ENCODE measurements at places on chromosomes 11 and 22.

DNA sequence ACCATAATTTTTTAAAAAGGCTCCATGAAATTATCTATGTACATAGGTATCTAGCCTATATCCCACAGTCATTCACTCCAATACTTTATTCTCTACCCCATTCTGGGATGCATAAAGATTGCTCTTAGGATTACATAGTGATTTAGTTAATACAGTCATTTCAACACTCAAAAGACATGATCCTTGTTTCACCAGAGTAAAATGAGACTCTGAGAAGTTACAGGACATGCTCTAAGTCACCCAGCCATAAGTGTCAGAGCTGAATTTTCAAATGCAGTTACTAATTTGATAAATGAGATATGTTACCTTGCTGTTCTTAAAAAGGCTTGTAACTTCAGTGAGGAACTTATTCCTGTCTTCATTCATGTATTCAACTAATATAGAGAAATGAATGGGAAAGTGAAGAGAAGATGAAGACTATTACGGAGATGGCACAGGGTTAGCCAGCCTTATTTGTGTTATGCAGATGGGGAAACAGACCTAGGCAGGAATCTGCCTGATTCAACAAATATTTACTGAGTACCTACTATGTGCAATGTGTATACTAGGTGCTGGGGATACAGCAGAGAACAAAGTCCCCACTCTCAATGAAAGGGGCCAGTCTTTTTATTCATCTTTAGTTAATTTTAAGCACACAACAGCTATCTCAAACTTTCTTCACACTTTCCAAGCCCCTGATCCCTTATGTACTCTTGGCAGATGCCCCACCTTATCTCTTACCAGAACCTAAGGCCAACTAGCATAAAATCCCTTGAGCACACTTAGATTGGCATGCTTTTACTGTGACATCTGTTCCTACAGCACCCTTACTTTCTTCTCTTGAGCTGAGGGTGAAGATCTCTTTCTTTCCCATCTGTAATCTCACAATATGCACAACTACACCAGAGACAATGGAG, 21.6 kb downstream of the MAPK1 start:
- no peak for DNase-seq

- DNase-seq: no peak
These were observed 66.0 kb downstream of the PPP2R1B start for GRCh38 chr11:111700162-111700561.

DNA sequence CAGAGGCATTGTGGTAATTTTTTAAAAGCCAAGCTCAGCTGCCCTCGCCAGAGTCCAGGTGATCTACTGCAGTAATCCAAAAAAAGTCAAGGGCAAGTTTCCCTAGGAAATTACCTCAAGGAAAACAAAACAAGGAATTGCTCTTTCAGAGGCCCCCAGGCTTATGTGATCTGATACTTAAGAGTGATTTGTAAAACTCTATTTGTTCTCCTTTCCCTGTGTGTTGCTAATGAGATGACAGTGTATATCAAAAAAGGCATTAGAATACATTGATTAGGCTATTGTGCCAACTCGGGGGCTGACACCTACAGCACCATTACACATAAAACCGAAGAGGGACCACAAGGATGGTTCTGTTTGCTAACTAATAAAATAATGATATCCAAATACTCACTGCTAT, 44.5 kb upstream of the CHRM4 start:
- DNase-seq: no peak

DNA sequence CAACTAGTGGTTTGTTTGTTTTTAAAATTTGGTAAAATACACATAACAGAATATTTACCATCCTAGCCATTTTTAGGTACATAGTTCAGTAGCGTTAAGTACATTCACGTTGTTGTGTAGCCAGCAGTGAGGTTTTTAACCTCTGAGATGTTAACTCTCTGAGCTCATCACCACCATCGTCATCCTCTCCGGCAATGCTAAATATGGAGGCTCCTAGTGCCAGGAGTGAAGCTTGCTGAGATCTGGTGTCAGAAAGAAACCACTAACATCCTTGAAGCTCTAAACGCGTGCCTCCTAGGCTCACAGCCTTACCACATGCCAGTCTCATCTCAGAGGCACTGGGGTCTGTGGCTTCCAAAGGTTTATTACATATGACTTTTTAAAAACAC, 330.2 kb upstream of the B3GAT1 start:
- no peak for DNase-seq

DNA sequence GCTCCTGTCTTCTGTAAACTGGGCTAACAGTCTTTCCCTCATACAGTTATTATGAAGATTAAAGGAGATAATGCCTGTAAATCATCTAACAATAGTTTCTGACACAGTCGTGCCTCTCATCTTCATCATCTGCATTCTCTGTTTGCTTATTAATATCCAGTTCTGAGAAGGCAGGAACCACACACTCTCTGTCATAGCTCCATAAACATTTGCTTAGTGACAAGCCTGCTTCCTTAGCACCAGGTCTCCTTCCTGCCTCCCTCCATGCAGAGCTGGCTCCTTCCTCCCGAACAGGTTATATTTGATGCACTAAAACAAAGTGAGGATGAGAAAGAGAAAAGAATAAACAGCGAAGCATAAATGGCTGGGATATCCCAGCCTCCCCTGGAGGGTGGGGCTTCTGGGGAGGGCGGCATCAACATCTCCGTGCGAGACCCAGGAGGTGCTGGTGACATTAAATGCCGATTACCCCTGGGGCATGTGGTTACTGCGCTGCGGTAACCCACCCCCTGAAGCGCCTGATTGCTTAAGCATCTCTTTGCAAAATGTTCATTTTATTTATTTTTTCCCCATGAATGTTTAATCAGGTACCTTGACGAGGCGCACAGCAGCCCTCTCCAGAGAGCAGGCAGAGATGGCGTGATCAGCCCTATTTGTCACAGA, 404.9 kb downstream of the NXPE2 start:
- no peak for DNase-seq

DNA sequence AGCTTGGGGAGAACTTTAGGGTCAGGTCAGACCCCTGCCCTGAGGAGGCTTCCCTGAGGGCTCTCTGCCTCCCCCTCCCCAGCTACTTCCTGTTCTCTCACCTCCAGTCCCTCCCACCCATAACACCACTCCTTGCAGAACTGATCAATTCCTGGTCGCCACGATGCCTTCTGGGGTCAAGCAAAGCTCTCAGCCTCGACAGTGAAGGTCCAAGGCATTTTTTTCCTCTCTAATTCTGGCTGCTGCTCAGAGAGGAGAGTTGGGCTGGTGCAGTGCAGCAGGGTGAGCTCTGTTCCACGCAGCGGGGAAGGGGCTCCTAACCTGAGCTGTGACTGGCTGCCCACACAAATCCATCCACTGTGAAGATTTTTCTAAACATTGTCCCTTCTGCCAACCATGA, 628.4 kb downstream of the BRD1 start:
- DNase-seq: no peak

DNA sequence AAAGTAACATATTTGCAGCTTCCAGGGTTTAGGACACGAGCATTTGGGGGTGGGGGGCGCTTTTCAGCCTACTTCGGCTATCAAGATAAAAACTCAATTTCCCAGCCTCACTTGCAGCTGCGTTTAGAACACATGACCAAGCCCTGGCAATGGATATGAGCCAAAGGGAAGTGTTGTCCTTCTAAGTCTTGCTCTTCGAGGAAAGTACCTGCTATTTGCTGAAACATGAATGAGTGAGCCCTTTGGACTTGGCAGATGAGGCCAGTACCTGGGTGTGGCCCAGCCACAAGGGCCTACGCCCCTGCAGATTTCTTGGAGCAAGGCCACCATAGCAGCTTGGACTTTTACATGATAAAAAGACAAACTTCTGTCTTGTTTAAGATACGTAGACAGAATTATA, 60.2 kb upstream of the SORL1 start:
- DNase-seq: no peak

DNA sequence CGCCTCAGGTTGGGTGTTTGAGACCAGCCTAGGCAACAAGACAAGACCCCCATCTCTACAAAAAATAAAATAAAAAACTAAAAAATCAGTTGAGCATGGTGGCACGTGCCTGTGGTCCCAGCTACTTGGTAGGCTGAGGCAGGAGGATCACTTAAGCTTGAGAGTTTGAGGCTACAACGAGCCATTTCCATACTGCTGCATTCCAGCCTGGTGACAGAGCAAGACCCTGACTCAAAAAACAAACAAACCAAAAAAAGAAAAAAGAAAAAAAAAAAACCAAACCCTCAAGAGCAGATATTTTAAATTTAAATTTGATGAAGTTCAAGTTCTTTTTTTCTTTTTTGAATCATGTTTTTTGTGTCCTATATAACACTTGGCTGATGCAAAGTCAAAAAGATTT, 7.2 kb upstream of the CCDC83 start:
- DNase-seq: no peak

DNA sequence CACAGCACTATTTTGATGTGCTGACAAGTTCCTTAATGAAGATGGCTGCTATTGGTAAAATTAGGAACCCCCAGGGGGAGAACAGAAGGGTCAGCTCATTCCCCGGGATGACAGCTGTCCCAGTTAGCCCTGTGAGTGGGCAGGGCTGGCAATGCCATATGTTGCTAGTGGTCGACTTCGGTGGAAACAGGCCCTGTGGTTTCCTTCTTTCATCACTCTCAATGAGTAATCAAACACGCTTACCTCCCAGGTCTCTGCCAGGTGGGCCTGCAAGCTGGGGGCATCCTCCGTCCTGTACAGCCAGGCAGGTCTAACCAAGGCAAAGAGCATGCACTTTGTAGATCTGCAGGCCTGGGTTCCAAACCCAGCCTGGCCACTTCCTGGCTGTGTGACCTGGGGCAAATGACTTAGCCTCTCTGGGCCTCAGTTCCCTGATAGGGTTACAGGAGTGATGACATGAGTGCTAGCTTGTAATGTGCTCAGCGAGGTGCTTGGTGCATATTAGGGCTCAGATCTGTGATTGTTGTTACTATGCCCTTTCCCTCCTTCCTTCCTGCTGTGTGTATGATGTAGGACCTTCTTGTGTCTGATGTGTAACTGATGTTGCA, 85.2 kb downstream of the TSPAN18 start:
- no peak for DNase-seq

DNA sequence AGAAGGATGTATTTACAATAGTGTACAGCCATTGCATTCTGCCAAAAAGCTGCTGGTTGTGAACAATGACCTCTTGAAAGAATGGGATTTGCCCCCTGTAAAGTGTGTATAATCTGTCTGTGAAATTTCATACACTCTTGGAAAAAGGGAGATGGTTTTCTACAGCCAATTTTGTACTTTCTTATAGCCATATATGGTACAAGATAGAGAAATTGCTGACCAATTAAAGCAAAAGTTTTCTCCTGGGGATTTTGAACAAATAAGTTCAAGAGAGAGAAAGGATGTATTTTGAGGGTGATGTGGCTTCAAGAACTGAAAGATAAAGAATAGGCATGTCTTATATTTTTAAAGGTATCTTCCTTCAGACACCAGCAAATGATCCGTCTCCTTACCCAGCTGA, 211.0 kb downstream of the NAV2 start:
- DNase-seq: no peak

- DNase-seq: no peak
These were observed 23.0 kb downstream of the ZFTA start for GRCh38 chr11:63745304-63746170.

DNA sequence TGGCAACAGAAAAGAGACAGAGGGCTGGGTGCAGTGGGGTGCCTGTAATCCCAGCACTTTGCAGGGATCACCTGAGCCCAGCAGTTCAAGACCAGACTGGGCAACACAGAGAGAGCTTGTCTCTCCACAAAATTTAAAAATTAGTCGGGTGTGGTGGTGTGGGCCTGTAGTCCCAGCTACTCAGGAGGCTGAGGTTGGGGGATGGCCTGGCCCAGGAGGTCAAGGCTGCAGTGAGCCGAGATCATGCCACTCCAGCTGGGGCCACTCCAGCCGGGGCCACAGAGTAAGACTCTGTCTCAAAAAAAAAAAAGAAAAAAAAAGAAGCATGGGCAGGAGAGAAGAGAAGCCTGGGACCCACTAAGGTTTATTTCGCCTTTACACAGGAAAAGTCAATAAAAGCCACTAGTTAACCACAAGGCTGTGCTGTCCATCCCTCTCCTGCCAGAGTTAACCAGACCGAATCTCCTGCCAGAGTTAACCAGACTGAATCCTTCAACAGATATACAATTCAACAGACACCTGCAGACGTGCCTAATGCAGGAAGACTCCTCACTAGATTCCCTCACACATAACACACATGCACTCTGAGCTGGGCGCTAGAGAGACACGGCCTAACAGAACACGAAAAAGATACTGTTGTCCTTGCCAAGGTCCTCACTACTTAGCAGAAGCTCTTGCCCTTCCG, 29.8 kb downstream of the MICAL3 start:
- no peak for DNase-seq

- DNase-seq: no peak
These were observed 6.2 kb downstream of the PANX1 start for GRCh38 chr11:94134651-94135512.

- DNase-seq: no peak
These were observed 143.1 kb upstream of the RASSF10 start for GRCh38 chr11:12865863-12866595.

DNA sequence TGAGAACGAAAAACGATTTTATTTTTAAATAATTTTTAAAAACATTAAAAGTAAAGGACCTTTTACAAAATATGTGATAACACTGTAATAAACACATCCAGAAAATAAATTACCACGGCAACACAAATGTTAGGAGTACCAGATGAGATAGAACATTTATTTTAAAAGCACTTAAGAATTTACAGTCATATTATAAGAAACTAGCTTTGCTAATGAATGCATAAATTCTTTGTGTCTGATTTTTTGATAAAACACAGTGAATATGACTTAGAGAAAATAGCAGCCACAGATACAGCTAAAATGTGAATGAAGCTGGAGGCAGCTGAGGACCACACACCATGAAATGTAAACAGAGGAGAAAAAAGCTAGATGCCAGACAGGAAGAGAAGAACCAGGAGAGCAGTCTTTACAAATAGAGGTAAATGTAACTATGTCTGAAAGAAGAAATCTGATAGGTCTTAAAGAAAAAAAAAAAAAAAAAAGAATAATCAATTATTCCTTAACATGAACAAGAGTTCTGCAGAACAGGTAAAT, 14.6 kb downstream of the CCDC34 start:
- DNase-seq: no peak

GRCh38 chr22:50702821-50703725, 30.4 kb downstream of the SHANK3 start:
- DNase-seq: no peak

DNA sequence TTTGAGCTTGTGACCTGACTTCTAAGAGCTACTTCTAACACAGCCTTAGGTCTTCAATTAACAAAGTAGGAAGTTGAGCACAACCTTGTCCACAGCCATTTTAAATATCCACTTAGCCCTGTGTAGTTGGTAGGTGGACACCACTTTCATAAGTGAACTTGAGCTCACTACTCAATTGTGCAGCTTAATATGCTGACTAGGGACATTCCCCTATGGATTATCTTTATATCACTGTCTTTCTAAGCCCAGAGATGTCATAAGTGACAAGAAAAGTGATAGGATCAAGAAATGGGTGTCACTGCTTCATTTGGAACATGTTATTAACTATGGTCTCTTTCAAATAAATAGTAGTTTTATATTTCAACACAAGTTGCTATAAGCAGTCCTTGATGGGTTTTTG, 4.0 kb upstream of the ATP5MG start:
- DNase-seq: no peak

DNA sequence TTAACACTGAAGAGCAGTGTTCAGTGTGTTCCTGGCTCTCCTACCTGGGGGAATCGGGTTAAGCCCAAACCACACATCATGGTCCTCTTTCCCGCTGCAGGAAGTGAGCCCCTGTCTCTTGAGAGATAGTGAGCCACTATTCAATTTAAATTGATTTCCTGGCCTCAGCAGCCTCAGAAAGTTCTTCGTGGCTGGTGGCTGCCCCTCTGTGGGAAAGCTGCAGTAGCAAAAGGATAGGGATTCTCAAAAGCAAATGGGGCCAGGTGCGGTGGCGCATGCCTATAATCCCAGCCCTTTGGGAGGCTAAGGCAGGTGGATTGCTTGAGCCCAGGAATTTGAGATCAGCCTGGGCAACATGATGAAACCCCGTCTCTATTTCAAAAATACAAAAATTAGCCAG, 49.1 kb upstream of the CD5 start:
- no peak for DNase-seq

Data from liver (tissue), 10 donors.